Stimulated activated CD8-positive, alpha-beta memory T cell treated with anti-CD3 and anti-CD28 coated beads, Interleukin-15, amount 100 ng/mL, for 24 hours (primary cell): ENCODE measurements at places on chromosomes 4 and X.

GRCh38 chrX:129650183-129650689 is 4.5 kb downstream of the APLN start:
- DNase-seq: no peak

DNA sequence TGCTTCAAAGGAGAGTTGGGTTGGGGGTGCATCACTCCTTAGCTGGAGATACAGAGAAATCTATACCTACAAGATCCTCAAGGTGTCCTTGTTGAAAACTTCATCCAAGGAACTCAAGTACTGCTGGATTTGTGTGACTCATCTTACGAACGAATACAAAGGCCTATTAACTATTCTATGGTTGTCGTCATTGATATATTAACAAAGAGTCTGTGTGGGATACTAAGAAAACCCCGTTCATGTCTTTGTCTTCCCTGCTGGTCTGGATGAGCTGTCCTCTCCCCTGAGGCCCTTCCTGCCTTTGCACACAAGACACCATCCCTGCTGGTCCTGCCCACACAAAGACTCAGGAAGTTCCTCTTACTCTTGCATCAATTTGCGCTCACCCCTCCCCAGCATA is 54.9 kb upstream of the IRF2 start:
- DNase-seq: no peak

DNA sequence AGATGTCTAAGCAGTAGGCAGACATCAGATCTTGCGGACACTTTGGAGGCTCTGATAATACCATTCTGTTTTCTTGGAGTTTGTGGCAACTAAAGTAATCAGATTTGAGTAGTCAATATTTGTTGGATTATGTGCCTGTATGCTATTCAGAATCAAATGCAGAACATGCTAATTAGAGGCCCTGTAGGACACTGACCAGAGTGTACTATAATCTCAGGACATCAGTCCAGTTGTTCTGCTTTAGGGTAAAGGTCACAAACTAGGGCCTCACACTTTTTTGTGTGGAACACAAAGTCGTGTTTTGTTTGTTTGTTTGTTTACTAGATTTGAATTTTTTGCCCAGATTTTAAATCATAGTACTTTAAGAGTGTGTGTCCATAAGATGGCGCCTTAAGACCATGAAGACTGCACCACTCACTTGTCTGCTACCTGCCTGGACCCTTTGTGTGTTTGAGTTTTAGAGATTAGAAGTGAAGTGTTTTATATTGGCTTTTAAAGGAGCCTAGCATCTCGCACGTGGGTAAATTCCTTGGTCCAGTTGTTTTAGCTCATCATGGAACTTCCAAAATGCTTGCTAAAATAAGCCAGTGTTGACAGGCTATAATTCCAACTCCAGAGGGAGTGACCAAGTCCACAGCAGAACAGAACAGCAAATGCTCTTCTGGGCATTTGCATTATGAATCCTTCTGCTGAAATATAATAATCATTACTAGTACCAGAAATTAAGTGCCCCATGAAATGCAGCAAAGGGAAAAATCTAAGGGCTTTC is 34.7 kb downstream of the IL13RA1 start:
- DNase-seq: no peak

DNA sequence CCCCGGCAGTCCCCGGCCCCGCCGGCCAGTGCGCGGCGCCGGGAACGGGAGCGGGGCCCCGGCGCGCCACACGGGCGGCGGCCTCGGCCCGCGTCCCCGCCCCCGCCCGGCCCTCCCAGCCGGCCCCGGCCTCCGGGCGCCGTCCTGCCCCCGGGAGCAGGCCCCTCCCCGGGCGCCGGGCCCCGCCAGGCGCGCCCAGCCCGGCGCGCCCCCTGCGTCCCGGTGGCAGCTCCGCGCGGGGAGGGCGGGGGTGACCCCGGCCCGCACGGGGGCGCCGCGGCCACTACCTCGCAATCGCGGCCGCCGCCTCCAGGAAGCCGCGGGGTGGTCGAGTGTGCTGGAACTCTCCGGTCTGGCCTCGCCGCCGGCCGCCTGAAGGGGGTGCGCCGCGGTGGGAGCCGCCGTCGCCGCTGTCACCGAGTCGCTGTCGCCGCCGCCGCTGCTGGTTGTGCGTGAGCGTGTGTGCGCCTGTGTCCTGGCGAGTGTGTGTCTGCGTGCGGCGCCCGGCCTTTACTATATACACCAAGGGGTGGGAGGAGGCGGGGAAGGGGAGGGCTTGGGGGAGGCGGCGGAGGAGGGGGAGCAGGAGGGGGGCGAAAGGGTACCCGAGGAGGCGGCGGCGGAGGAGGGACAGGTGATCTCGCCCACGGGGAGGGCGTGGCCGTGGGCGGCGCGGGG is at the start of gene RAI2:
RAI2 (minus strand) TSS at position 488 of the 678 bp plus-strand sequence. CDS start 59,288 bp downstream, outside the sequence.
- no peak for DNase-seq

DNA sequence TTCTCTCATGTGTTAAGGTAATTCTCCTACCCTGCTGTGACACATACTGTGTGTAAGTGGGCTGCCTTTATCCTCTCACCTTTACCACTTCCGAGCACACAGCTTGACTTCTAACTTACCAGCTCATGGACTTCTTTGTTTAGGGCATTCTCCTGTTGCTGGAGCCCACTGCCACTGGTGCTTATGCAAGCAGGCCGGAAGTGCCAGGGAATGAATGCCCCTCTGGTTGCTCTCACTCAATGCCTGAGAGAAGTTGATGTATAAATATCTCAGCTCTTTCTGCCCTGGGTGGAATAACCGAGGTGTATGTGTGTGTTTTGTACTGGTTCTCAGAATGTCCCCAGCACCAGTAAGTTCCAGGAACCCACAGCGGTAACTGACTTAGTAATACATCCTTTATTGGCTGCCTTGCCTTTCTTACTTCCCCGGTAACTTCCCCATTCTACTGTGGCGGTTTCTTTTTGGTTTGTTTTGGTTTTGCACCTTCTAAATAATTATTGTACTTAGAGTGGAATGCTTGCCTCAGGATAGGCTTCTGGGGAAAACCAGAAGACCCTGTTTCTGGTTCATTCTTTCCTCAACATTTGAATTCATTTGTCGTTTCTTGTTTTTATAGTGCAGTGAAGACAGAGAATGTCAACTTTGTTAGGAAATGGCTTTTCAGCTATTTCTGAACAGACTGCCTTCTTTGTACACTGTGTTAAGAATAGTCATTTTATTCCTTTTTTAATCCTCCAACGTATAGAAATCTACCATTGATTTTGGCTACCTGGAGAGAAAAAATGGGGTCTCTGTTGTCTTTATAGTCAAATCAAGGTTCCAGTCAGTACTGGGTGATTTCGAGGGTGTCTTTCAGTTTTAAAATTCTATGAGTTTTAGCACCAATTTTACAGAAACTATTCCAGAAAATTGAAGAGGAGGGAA is 45.4 kb downstream of the CXorf58 start:
- DNase-seq: no peak

DNA sequence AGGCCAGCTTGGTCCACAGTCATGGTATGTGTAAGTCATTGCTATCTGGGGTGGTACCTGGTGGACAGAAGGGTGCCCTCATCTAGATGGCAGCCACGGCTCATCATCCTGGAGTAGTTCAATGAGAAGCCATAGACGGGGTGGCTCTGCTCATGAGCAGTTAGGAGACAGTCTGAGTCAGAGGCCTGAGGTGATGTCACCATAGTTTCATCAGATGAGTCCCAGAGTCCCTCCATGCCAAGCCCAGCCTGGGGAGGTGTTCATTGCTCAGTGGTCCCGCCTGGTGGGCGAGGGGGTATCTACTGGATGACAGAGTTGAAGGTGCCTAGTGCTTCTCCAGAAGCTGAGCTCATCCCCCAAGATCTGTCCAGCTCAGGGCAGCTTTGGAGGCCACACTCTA is 49.8 kb downstream of the DLG3 start:
- no peak for DNase-seq

GRCh38 chr4:108361886-108362285 is 193.2 kb upstream of the LEF1 start:
- DNase-seq: no peak

DNA sequence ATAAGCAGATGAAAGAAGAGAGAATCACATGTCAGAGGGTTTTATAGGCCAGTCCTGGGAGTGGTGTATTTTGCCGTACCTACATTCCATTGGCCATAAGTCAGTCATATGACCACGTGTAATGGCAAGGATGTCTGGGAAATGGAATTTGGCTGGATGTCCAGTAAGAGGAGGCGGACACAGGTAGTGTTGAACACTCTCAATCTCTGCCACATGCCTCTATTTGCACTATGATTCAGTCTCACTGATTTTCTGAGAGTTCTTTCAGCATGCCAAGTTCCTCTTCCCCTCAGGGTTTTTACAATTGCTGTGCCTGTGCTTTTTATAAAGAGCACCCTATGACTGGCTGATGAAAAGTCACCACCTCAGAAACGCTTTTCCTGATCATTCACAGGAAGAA is 164.2 kb upstream of the GPR101 start:
- no peak for DNase-seq

DNA sequence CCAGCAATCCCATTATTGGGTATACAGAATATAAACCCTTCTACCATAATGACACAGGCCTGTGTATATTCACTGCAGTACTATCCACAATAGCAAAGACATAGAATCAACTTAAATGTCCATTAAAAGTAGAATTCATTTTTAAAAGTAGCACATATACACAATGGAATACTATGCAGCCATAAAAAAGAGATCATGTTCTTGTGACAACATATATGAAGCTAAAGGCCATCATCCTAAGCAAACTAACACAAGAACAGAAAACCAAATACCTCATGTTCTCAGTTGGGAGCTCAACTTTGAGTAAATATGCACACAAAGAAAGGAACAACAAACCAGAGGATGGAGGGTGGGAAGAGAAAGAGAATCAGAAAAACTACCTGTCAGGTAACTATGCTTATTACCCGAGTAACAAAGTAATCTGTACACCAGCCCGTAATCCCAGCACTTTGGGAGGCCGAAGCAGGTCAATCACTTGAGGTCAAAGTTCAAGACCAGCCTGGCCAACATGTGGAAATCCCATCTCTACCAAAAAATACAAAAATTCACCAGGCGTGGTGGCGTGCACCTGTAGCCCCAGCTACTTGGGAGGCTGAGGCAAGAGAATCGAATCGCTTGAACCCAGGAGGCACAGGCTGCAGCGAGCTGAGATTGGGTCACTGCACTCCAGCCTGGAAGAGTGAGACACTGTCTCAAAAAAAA is 22.8 kb downstream of the DHX15 start:
- no peak for DNase-seq

- DNase-seq: no peak
Observed at GRCh38 chr4:128768373-128768996, 41.0 kb upstream of the JADE1 start.

DNA sequence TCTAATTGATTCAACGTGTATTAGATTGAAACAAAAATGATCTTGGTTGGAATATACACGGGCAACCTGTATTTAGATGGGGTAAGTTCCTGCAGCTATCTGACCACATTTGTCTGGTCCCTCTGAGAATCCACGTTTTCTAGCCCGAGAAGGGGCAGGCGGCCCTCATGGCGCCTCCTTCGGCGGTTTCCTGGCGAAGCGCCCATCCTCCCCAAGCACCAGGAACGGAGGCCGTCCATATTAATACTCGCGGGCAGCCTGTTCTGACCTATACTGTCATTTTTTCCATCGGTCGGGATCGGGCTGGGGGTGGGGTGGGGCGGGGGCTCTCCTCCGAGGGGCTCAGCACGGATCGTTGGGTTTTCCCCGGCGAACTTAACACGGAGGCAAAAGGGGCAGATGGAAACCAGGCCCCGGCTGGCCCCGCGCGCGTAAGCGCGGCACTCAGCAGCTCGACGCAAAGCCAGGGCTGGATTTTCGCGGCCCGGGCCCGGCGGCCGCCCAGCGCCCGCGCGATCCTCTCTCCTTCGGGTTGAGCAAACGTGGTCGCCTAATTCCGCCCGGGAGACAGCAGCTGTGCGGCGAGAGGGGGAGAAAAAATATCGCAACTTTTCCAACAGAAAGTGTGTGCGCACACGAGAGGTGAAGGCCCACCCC is 77.2 kb upstream of the BCOR start:
- DNase-seq: no peak

- DNase-seq: no peak
Observed at GRCh38 chr4:141425124-141425523, 204.4 kb downstream of the ZNF330 start.

GRCh38 chr4:8488791-8489369 is 48.3 kb downstream of the TRMT44 start:
- DNase-seq: no peak

- DNase-seq: no peak
Observed at GRCh38 chr4:3340700-3341083, 47.9 kb downstream of the RGS12 start.
